ENCODE measurements at places on chromosomes 6 and 20. TPM values are rescaled to one million over a fixed set of nuclear protein-coding genes. Genes with fewer than 3 reads are reported as not detected.

Gene C20orf204
- total RNA-seq, result 2.7 TPM

Gene BANF2
- not detected for total RNA-seq

Gene ADTRP
- 11.3 TPM for total RNA-seq

Gene MUC21
- total RNA-seq, result not detected

Gene HLA-DOA
- total RNA-seq, result 2.9 TPM

Gene FBXO5
- 53.5 TPM for total RNA-seq

Gene CST7
- total RNA-seq, result 51.6 TPM

Gene FAM209B
- total RNA-seq, result 1.3 TPM

Gene LAMA2
- not detected for total RNA-seq

Gene FOXF2
- not detected for total RNA-seq

Gene TEAD3
- 0.08 TPM for total RNA-seq

Gene ANKRD6
- 7.8 TPM for total RNA-seq

Gene VAPB
- total RNA-seq, result 30.6 TPM

Gene ANKRD60
- total RNA-seq, result not detected

Gene BPI
- not detected for total RNA-seq

Gene ZNF831
- total RNA-seq, result 9.7 TPM

Gene GRM4
- not detected for total RNA-seq

Gene PTPRT
- total RNA-seq, result not detected

Gene MICB
- total RNA-seq, result 38.1 TPM

Gene CST4
- total RNA-seq, result not detected

Gene SCUBE3
- total RNA-seq, result not detected

Gene LST1
- 67.8 TPM for total RNA-seq

Gene MAFB
- 0.12 TPM for total RNA-seq

Gene DEFB118
- total RNA-seq, result not detected

Gene SSTR4
- total RNA-seq, result not detected

Gene SOBP
- total RNA-seq, result not detected

Gene CTAGE9
- not detected for total RNA-seq

Gene UNC5CL
- 1.6 TPM for total RNA-seq

Gene WFDC10B
- total RNA-seq, result not detected

Gene DCBLD1
- total RNA-seq, result 7.7 TPM

Gene LZTS3
- total RNA-seq, result 1.6 TPM

Gene KCNQ2
- not detected for total RNA-seq

Gene LSM14B
- total RNA-seq, result 46.3 TPM

Gene FAXC
- not detected for total RNA-seq

Gene PRSS35
- not detected for total RNA-seq

Gene EPPIN
- total RNA-seq, result not detected

Gene PSORS1C1
- not detected for total RNA-seq

Gene SAMD3
- 62.3 TPM for total RNA-seq

Gene ADGB
- total RNA-seq, result not detected

Gene AGER
- 41.4 TPM for total RNA-seq

Gene IL17F
- total RNA-seq, result not detected

Gene HLA-DRB1
- total RNA-seq, result 37.0 TPM

Gene KCNQ5
- total RNA-seq, result 6.2 TPM

Gene GATA5
- total RNA-seq, result not detected

Gene SLC17A1
- not detected for total RNA-seq

Gene SLC25A27
- not detected for total RNA-seq

Gene KHDC1L
- not detected for total RNA-seq

Gene HRH3
- not detected for total RNA-seq

Gene OR2H1
- not detected for total RNA-seq

Gene PAK5
- total RNA-seq, result not detected

Gene RIMS1
- total RNA-seq, result not detected

Gene PRL
- not detected for total RNA-seq

Gene CPXM1
- total RNA-seq, result 0.12 TPM

Gene RAD21L1
- total RNA-seq, result not detected

Measured in activated naive CD4-positive, alpha-beta T cell treated with anti-CD3 and anti-CD28 coated beads, Interleukin-2, amount 10 ng/mL, durations not matched to agents 5 hours and 36 hours (primary cell).